ENCODE measurements at places on chromosomes 5 and 9.

GRCh38 chr9:88224938-88225337 is 86.7 kb upstream of the SPATA31C2 start:
- no peak for DNase-seq

DNA sequence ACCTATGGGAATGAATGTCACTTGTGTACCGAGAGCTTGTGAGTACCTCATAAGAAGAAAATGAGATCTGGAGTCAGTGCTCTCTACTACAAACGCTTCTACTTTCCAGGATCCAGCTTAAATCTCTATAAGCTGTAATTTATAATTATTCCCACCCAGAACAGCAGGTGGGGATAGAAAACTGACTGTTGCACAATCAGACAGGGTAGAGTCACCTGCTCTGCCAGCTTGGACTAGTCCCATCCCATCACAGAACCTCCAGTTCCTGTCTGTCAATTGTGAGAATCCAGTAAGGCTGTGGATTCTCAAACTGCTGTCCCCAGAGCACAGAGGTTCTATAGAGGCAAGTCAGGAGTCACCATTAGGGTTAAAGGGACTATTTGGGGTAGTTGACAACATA is 2.0 kb downstream of the SPINK7 start:
- no peak for DNase-seq

- no peak for DNase-seq
Observed at GRCh38 chr5:141826674-141827073, 51.5 kb downstream of the PCDH1 start.

GRCh38 chr5:75551471-75551870 is 39.8 kb downstream of the POLK start:
- no peak for DNase-seq

DNA sequence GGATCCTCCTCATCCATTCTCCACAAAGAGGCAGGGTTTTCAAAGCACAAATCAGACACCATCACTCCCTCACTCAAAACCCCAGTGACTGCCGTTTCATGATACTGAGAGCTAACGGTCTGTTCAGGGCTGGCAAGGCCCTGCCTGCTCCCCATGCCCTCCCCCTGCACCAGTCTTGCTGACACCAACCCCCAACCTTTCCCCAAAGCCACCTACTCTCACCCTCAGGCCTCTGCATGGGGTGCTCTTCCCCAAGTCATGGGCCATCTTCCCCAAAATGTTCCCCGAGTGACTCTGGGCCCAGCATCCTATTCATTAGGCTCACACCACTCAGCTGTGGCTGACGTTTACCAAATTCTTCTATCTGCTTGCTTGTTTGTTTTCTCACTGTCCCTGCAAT is 21.7 kb upstream of the OLFM1 start:
- no peak for DNase-seq

- DNase-seq, result no peak
Observed at GRCh38 chr9:86097510-86098224, 1.7 kb downstream of the GOLM1 start.

GRCh38 chr5:138438003-138438723 is 694 bp upstream of the REEP2 start:
- DNase-seq, result peak; percentile 55

DNA sequence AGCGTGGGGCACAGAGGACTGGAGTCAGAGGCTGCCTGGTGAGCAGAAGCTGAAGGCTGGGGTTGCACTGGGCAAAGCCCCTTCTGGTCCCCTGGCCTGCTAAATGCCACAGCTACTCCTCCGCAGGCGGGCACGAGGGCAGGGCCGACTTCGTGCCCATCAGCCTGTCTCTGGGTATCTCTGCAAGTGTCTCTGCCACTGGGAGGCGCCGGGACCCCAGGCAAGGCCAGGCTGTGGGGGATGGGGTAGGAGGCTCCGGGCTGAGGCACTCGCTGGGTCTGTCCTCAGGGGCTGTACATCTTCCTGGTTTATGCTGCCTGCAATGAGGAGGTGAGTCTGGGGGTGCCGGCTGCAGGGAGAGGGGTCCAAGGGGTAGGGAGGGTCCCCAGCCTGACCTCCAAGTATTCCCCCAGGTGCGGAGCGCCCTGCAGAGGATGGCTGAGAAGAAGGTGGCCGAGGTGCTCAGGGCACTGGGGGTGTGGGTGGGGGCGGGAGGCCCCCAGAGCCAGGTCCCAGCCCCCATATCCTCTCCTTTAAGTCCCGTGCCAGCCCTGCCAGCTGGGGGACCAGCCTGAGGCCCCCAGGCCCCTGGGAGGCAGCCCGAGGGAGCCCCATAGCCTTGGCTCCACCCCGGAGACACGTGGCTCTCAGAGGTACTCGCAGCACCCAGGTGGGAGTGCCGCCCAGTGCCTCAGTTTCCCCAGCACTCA is 25.1 kb downstream of the ADGRD2 start:
- no peak for DNase-seq

- no peak for DNase-seq
Observed at GRCh38 chr5:89313804-89314588, 431.0 kb upstream of the MEF2C start.

DNA sequence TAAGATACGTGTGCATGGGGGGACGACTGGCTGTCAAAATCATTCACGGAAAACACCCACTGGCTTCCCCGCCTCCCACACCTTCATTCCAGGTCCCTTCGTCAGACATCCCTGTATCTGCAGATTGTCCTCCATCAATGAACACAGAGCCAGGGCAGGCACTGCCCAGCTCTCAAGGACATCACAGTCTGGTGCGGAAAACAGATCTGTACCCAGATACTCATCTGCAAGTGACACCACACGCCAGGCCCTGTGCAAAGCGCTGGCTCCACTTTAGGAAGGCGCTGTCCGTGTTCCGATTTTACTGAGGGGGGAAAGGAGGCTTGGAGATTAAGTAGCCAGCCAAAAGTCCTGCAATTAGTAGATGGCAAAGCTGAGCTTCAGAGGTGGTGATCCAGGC is 72.3 kb downstream of the OLFM1 start:
- no peak for DNase-seq

GRCh38 chr5:59021286-59021673 is 438.4 kb downstream of the RAB3C start:
- no peak for DNase-seq

GRCh38 chr5:6319116-6319515 is 59.2 kb downstream of the MED10 start:
- DNase-seq, result no peak

DNA sequence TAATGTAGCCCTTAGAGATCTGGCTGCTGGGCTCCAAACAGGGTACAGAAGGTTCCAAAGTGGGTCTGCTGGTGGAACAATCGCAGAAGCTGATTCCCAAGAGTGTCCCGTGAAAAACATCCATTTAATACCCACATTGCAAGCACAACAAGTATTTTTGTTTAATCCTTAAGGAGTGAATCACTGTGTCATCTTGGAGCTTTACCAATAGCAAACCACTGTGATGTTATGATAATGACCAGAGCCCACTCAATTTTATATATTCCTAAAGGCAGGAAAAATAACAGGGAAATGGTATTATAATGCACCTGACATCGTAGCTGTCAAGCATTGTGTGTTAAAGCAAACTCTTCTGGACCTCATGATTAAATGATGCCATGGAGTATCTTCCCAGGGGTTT is 291.9 kb downstream of the FBXL7 start:
- DNase-seq, result no peak

DNA sequence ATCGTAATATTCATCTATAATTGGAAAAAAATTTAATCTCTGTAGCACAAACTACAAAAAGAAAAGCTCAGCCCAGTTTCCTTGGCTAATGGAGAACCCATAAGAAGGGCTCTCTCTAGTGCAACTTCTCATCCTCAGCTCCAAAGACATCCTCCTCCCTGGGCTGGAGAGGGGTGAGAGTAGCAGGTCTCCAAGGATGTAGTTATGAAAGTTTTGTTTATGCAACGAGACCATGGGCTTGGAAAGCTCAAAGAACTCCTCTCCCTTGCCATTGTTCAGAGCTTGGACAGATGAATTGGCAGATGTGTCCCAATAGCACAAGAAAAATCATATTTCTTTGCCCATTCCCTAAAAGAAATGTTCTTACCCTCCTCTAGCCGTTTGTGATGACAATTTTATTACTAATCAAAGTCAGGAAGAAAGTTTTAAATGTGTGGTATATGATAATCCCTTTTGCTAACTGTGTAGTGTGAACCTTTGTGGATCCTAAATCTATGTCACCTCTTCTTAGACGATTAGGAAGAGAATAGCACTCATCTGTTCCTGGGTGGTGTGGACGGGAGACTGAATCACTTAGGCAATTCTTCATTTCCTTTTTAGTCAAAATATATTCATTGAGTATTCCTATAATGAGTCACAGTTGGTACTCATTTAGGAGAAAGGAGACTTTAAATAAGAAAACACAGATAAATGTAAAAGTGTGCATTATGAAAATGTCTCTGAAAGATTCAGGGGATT is 52.2 kb downstream of the GARNL3 start:
- DNase-seq, result no peak

GRCh38 chr5:75342836-75343235 is 5.8 kb downstream of the HMGCR start:
- no peak for DNase-seq

GRCh38 chr9:36278243-36278642 is 20.0 kb upstream of the GNE start:
- no peak for DNase-seq

GRCh38 chr9:112245126-112245525 is 70.0 kb upstream of the SUSD1 start:
- no peak for DNase-seq

- DNase-seq, result no peak
Observed at GRCh38 chr9:81317939-81318338, 371.4 kb downstream of the TLE1 start.

- peak; percentile 58 for DNase-seq
Observed at GRCh38 chr9:93960971-93961841, 6.1 kb upstream of the BARX1 start.

GRCh38 chr5:157063776-157064430 is 5.0 kb upstream of the HAVCR1 start:
- DNase-seq, result no peak

- no peak for DNase-seq
Observed at GRCh38 chr5:113224605-113225065, 210.2 kb downstream of the TSSK1B start.

DNA sequence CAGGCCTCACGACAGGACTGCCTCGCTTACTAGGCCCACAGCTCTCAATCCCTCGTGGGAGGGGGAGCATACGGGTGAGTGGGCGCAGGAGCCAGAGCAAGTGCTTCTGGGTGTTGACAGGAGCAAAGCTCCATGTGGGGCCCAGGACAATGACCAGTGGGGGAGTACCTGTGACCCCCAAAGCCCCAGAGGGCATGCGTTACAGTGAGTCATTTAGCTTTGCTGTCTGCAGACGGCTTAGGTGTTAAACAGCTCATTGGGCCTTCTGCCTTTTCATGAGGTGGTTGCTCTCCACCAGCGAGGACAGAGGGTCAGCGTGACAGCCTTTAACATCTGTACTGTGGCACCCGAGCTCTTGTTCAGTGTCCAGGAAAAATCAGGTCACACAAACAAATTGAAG is 78.2 kb downstream of the GRAMD2B start:
- DNase-seq, result no peak

DNA sequence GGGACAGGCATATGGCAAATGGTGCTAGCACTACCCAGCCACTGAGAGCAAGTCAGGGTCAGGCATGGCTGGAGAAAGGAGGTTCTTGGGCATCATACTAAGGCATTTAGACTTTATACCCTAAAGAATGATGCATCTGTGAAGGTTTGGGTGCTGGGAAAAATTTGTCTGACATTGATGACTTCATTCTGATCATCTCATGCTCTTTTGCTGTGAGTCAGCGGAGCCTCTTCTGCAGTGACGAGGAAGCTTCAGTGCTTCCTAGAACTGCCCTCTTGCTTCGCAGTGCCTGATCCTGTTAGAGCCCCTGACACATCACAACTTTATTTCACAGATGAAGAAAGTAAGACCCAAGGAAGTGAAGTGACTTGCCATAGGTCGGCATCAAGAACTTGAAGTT is 266.6 kb upstream of the GAS1 start:
- DNase-seq, result no peak

DNA sequence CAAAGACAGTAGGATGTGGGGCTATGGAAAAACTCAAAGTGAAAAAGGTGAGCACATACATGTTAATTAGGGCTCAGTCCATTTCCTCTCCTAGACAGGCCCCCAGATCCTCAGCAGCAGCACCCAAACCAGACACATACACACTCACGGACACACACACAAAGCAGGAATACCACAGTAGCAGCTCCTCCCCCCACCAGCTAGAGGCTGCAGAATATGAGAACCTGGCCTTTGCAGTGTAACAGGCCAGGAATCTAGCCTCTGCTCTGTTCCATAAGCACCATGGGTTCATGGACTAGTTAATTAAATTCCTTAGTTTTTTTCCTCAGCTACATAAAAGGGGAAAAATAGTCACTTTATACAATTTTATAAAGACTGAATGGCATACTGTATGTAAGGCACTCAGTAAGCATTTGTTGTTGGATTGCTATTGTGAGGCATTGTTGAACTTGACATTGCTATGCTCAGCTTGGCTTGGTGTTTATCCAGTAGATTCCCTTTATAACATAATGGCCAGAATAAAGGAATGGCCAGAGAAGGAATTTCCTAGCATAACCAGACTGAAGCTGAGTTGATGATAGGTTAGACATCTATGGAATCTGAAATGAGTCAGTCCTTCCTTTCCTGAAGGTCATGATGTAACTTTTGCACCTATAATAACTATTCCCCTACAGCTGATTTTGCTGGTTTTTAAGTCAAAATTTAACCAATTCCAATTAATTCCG is 186.8 kb downstream of the SEMA5A start:
- DNase-seq, result no peak

- DNase-seq, result no peak
Observed at GRCh38 chr9:17926246-17926645, 347.4 kb downstream of the SH3GL2 start.

- no peak for DNase-seq
Observed at GRCh38 chr9:87433853-87434252, 63.8 kb upstream of the DAPK1 start.

DNA sequence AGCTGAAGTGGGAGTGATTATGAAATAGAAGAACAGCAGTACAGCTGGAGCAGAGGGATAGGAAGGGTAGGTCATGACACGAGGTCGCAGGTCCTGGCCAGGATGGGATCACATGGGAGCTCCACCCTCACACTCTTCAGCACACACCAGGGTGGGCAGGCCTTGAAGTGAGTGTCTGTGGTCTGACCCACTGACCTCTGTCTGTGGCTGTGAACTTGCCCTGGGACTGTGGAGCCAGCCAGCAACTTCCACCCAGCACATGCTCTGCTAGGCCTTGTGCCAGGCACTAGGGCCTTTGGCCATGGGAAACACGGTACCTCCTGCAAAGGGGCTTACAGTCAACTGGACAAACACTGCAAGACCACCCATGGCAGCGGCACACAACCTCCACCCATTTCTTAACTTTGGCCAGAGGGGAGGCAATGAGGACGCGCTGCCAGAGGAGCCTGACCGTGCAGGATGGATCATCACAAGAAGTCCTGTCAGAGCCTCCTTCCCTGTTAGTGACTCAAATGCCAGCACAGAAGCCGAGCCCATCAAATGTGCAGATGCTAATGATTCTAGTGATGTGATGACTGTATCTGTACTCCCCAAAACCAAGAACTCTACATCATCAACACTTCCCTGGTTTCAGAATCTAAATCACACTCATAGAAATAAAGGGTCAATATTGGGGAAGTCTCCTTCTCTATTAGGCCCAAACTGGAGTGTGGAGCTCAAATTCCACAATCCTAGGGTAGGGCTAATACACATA is 113.6 kb downstream of the DPYSL3 start:
- no peak for DNase-seq
